Inflammatory macrophage treated with lipopolysaccharide for 4 hours (primary cell): ENCODE measurements at places on chromosomes 3 and 15.

DNA sequence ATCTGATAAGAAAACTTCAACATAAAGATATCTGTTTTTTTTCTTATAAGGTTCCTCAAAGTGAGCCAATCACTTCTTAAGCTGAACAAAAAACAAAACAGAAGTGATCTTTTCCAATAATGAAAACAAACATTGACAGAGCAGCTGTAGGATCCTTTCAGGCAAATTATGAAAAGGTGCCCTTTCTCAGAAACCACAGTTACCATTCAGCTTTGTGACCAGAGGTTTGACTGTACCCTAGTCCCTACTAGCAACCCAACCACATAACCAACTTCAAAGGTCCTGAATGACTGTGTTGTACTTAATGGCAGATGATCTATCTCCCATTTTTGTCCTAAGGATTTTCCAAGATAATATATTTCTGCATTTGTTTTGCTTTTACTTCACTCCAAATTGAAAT lies 39.4 kb upstream of the CCR2 start:
- peak; percentile 52 for DNase-seq

DNA sequence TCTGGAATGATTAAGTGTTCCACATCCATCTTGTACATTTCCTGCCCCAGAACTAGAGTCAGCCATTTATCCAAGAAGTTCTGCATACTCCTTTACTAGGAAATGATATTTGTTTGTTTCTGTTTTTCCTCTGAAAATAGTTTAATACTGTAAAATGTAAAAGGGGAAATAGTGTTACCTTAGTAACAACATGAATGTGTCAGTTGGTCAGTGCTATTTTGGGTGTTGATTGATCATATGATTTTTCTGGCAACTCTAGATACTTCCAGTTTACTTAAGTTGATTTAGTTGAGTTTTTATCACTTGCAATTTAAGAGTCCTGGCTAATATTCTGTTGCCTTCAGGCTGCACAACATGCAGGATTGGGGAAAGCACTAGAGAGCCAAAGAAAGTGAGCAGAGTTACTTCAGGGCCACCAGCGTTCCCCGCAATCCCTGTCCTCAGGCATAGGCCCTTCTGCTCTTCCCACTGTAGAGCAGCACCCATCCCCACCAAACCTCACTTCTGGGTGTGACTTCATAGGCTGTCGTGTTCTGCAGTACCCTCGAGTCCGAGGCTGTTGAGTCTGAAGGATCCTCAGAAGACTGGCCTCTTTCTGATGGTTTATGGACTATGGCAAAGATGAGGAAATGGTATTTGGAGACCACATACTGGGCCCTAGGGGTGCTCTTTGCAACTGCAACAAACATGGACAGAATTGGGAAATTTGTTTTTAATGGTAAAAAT lies 69.0 kb downstream of the CHD2 start:
- DNase-seq, result peak; percentile 58

GRCh38 chr3:8647137-8647985 lies 2.8 kb upstream of the SSUH2 start:
- no peak for DNase-seq

GRCh38 chr3:116020495-116020894 lies 397.2 kb downstream of the GAP43 start:
- DNase-seq, result peak; percentile 54

GRCh38 chr3:12954891-12955650 lies 113.7 kb upstream of the RPL32 start:
- peak; percentile 74 for DNase-seq

DNA sequence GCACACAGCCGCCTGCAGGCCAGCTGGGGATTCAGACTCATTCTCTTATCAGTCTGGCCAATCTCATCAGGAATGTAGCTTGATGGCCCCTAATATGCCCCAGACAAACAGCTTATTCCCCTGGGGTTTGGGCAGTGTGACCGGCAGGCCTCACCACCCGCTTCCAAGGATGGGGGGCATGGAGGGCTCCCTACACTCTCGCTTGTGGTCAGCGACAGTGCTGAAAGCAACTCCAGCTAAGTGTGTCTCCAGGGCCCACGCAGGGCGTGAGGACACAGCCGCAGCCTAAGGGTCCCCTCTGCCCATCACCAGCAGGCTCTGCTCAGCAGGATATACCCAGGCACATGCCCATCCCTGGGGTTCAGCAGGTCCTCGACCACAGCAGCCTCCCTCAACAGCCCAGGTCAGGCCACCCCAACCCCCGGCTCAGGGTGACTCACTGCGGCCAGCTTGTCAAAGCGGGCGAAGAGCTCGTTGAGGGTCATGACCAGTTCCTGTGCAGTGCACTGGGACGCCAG lies 116.7 kb downstream of the ADCY5 start:
- no peak for DNase-seq

- no peak for DNase-seq
Measured at GRCh38 chr3:109117939-109118338, at the start of gene MORC1. MORC1 (minus strand) TSS chr3:109118134; CDS start chr3:109118059, 75 bp downstream.

DNA sequence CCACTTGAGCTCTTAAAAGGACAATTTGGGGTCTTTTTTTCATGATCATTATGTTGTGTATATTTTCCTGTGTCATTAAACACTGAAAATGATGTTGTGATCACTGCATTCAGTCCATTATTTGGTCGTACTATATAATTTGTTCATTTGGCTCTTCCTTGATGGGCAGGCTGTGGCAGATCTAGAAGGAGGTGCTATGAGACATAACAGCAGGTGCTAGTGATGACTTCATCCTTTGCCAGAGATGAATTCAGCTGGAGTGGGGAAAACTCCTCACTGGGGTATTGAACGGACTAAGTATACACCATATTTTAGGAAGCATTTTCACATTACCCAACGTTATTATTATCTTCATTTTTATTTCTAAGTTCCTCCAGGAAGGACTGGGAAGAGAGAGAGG lies 12.0 kb downstream of the CMTM7 start:
- no peak for DNase-seq

- no peak for DNase-seq
Measured at GRCh38 chr3:24662449-24663345, 168.0 kb upstream of the THRB start.

GRCh38 chr15:86706813-86707212 lies 627.1 kb downstream of the AGBL1 start:
- no peak for DNase-seq

GRCh38 chr3:73467211-73467610 lies 157.5 kb downstream of the PDZRN3 start:
- DNase-seq, result no peak

DNA sequence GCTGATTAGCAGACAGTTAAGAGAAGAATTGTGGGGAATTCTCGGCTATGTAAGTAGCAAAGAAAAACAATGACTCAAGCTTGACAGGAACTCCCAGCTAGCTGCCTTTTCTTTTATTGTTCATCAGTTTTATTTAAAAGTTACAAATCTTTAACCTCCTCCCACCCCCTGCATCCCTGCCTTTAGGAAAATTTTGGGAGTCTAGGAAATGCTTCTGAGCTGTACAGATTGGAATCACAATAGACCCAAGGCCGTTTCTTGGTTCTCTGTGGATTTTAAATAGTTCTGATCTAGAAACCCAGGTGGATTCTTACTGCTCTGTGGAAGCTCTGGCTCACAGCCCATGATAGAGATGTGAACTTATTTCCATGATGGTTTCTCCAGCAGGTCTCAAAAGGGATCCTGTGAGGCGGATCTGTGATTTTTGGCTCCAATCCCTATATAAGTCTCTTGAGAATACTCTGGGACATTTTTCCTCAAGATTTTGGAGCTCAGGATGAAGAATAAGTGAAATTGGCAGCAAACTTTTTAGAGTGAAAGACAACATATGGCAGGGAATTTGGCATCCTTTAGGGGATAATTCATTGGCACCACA lies 312.3 kb downstream of the EPHA3 start:
- DNase-seq, result no peak

- DNase-seq, result no peak
Measured at GRCh38 chr15:68576235-68576892, 2.4 kb upstream of the CORO2B start.

GRCh38 chr15:71109905-71110304 lies 5.4 kb upstream of the THSD4 start:
- no peak for DNase-seq

- DNase-seq, result peak; percentile 70
Measured at GRCh38 chr3:177196008-177196455, 1.2 kb downstream of the TBL1XR1 start.

DNA sequence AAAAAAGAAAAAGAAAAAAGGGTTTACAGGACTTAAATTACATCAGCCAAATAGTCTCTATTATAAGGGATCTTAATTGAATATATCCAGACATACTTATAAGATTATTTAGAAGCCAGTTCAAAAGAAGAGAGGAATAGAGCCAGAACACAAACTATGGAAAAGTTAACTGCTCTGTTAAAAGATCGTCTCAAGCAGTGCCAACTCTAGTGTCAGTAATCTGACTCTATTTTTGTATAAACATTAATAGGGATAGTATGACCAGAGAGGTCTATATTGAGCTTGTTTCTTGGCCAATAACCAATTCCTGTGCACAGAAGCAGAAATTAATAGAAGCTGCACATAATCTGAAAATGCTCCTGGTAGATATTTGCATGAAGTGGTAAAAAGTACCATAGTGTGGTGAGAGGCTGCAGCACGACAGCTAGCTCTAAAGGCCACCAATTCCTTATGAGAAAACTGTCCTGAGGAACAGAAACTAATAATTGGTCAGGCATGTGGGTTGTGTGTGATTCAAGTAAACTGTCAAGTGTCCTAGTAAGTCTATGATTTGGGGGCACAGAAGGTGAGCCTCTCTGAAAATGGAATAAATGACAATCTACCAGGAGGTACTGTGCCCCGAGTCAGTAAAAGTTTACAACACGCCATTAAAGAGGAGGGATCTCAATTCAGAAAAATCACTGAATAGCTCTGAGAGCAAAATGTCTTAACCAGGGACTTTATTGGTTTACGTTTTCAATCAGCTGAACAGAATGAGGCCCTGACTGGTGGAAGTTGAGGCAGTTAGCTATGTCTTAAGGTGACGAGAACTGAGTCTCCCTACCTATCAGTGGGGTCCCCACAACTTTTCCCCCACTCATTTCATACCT lies 51.5 kb upstream of the NANOGP8 start:
- DNase-seq, result no peak

DNA sequence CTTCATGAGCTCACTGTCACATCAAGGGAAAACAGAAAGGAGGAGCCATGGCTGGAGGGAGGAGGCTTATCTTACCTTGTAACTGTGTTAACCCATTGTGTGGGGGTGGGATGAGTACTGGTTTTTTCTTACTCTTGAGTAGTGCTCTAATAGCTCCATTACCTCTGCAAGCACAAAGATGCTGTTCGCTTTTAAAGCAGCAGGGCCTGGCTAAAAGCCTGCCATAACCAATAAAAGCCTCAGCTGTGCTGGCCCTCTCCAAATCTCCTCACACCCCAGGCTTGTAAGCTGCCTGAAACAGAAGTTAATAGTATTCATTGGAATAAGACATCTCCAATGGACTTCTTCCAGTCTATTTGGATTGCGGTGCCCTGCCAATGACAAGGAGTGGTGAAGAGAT lies 544.1 kb downstream of the TUSC7 start:
- DNase-seq, result no peak

GRCh38 chr15:26156051-26156450 lies 292.9 kb upstream of the ATP10A start:
- DNase-seq, result no peak

- no peak for DNase-seq
Measured at GRCh38 chr15:77568014-77568972, 64.4 kb downstream of the LINGO1 start.

- DNase-seq, result peak; percentile 98
Measured at GRCh38 chr3:72031581-72031980, 246.6 kb upstream of the PROK2 start.

DNA sequence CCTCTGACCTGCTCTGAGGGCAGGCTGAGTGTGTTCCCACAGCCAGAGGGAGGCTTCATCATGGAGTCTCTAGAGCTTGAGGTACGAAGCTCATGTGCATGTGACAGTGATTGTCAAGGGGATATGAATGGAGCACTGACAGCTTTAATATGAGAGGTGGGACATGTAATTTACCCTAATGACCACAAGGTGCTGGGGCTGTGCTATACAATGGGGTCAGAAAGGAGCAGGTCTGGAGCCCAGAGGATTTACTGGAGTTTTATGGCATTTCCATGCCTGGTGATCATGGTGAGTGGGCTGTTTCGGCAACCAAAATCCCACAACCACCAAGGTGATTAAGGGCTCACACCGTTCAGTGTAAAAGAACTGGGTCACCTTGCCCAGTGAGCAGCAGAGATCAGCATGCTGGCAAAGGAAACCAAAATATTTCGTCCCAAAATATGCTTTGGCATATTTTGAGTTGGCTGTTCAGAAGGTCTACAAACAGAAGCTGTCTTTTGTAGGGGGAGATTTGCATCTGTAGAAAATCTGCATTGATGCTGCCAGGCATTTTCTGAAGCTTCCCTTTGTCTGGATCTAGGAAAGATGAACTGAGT lies 40.1 kb upstream of the RASGRF1 start:
- DNase-seq, result no peak

DNA sequence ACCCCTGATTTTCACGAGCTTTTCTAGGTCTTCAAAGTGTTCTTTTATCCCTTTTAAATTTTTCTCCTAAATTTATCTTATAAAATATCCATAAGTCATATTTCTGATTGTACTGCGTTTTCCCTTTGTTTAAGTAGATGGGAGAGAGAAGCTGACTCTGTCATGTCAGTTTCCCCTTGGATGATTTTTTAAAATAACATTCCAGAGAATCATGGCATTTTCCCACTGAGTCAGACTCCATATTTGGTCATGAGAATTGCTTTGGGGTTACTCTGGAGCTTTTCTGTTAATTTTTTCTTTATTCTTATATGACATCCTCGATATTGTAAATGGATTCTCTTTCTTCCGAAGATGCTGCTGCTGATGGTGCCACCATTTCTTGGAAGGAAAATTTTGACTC lies 28.6 kb upstream of the UMPS start:
- DNase-seq, result no peak

DNA sequence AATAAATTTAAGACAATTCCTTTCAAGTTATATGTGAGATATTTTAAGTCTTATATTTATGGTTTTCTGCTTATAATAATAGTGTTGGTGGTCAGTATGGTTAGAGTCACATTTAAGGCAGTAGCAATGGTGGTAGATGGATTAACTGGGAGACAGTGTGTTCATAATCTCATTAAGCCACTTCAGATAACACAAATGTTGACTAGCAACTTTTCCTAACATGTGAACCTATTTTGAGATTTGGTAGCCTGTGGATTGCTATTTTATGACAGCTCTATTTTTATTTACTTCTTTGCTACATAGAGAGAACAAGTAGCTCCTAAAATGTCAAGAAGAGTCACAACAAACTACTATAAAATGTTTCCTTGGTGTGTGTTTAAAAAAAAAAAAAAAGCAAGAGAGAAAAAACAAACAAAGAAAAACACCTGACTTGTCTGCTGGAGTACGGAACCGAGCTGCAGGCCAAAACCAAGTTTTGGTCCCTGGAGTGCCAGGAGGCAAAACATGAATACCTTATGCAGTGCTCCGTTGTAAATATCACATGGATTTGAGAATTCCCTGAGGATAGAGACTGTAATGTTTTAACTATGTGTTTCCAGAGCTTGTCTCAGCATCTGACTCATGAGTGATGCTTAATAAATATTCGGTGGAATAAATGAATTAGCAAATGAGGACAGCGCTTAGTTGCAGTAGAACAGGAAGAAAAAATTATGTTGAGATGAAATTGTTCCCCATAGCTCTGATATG lies 457.1 kb upstream of the ROBO2 start:
- no peak for DNase-seq
